Activated T-cell treated with anti-CD3 and anti-CD28 coated beads for 48 hours (primary cell): ENCODE measurements at places on chromosomes 5 and 9.

GRCh38 chr9:98374385-98375051 lies 119.1 kb upstream of the TBC1D2 start:
- DNase-seq = no peak

GRCh38 chr5:126066836-126067235 lies 356.4 kb upstream of the GRAMD2B start:
- DNase-seq = no peak

DNA sequence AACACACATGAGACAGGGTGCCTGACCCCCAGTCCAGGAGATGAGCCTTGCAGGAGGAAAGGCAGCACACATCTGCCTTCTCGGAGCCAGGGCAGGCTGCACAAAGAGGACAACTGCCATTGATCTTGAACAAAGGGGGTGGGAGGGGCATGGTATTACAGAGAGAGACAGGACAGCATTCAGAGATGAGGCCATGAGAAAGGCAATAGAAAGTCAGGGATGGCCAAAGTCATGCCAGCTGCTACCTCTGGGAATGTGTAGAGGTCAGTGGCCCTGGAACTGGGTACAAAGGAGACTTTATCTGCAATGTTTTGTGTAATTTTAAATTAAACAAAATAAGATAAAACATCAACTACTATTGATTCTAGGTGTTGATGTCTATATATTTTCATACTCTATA lies 43.2 kb downstream of the WDR36 start:
- DNase-seq = no peak

GRCh38 chr9:129714511-129715061 lies 38.3 kb downstream of the PTGES start:
- no peak for DNase-seq

DNA sequence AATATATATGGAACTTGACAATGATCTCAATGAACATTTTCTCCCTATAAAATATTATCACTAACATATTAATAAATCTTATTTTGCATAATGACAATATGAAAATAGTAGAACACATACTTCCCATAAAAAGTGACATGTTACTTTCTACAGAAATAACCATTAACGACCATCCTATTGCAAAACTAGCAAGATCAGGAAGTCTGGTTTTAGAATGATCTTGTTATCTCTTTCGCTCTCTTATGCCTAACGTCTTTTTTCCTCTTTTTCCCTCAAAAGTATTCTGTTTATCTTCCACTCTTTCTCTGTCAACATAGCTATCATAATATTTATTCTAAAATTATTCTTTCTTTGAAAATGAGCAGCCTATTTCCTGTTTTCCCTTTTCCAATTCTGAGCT lies 21.6 kb upstream of the C5orf46 start:
- no peak for DNase-seq

GRCh38 chr5:179060116-179061008 lies at the start of gene ZNF354C:
Gene ZNF354C, plus strand, starts transcription at chr5:179060373. Its CDS starts 1,696 bp downstream, at chr5:179062069.
- DNase-seq = peak; percentile 81

DNA sequence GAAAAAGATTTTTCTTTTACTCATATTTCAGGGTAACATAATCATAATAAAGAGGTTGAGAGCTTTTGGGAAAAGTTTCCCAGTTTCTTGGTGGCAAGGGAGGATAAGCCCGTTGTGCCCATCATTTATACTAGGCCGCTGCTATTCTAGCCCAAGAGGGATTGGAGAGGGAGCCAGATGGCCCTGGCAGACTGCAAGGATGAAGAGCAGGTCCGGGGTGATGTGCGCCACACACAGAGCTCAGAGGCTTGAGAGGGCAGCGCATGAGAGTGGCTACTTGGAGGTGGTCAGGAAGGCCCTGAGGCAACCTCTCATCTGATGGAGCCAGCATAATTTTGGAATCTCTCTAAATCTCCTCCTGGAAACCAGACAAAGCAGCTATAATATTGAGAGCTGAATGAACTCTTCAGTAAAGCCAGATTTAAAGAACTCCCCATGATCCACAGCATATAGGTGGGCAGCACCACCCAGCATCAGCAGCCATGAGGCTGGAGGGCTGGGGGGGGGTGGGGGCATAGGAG lies 110.1 kb downstream of the MED27 start:
- DNase-seq = no peak

DNA sequence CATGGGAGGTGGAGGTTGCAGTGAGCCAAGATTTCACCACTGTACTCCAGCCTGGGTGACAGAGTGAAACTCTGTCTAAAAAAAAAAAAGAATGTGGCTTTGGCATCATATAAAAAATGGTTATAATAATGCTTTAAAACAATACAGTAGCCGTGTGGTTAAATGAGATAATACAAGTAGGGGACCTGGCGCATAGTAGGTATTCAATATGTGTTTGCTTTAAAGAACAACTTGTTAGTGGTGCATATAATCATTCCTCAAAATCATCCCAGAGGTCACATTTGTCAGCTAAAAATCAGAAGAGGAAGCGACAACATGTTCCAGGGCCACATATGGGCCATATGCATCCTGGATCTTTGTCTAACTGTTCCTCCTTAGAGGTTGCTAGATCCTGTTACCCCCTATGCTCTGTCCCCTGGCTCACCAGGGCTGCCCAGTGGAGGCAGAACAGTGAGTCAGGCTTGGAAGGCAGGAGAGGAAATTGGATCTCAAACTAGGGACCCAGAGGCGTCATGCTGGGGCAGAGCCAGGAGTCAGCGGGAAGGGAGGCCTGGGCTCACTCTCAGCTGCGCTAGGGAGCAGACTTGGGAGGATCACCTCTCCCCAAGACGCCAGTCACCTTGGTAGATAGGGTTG lies 27.7 kb downstream of the LHX6 start:
- DNase-seq = no peak

DNA sequence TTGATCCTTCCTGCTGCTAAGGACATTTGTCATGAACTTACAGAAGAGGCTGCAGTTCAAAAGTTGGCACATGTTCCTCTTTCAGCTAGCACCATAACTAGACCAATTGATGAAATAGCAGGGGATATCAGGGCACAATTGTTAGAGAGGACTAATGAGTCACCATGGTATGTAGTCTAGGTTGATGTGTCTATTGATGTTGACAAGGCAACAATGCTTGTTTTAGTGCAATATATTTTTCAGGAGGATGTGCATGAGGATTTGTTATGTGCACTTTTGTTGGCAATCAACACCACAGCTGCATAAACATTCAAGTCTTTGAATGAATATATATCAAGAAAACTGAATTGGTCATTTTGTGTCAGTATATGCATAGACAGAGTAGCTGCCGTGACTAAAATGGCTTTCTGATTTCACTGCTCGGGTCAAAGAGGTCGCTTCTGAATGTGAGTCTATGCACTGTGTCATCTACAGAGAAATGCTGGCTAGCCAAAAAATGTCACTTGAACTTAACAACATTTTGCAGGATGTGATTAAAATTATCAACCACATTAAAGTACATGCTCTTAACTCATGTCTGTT lies 68.0 kb downstream of the FGF10 start:
- DNase-seq = no peak
